ENCODE measurements at places on chromosomes 16 and 17.

DNA sequence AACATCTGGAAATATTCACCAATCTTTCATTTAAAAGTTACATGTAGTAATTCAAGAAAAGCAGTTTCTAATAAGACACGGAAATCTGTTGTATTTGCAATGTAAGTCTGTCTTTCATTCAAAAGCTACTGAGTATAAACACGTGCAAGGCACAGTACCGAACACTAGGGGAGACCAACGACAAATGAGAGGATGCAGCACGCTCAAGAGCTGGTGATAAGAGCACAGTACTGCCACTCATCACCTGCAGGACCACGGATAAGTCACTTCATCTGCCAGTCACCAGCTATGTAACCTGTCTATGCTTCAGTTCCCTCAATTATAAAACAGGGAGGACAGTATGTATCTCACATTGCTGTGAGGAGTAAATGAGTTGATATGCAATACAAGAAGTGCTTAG is 67.1 kb downstream of the CLEC18A start:
- DNase-seq = peak; percentile 16

GRCh38 chr16:65219786-65220185 is 97.9 kb upstream of the CDH11 start:
- no peak for DNase-seq

GRCh38 chr17:68531252-68531651 is 19.0 kb downstream of the PRKAR1A start:
- no peak for DNase-seq

- DNase-seq = no peak
Observed at GRCh38 chr17:43615330-43616028, 46.2 kb downstream of the MEOX1 start.

GRCh38 chr17:31453896-31454295 is 62.4 kb downstream of the RAB11FIP4 start:
- DNase-seq = no peak

DNA sequence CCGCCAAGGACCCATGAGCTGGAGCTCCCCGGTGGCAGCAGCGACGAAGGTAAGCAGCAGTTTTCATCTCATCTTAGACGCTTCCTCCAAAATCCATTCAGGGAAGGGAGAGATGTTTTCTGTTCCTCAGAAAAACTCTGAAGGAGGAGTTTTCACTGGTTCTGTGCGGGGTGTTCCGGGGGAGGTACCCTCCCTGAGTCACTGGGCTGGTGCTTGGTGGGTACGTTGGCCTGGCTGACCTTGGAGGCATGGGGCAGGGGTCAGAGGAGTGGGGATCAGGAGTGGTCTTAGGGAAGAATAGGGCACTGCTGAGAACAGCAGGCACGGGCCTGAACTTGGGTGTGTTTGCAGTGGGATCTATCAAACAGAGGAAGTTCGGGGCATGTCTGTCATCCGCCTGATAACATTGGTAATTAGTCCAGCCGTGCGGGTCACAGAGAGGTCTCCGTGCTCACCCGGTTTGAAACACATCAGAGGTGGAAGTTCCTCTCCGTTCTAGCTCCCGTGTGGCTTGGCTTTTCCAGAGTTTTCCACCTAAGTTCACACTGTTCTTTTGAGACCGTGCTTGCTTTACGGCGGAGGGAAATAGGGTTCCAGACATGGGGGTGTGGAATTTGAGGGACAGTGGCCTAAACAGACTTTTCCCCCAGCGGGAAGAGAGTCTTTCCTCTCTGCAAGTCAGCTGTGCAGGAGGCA is 59.6 kb upstream of the CIBAR2 start:
- DNase-seq = no peak

DNA sequence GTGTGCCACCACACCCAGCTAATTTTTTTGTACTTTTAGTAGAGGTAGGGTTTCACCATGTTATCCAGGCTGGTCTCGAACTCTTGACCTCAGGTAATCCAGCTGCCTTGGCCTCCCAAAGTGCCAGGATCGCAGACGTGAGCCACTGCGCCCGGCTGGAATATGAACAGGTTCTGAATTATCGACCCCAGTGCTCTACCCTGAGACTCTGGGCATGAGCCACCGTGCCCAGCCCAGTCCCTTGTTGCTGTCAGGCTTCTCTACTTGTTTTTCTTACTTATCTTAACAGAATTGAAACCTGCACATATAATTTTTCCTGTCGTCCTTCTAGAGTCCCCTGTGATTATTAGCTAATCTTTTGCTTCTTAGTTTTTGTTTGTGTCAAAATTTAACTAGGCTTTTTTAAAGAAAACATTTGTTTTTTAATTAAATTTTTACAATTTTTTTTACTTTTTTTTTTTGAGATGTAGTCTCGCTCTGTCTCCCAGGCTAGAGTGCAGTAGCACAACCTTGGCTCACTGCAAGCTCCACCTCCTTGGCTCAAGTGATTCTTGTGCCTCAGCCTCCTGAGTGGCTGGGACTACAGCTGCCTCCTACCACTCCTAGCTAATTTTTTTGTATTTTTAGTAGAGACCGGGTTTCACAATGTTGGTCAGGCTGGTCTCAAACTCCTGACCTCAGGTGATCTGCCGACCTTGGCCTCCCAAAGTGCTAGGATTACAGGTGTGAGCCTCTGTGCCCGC is 66.7 kb downstream of the AP2B1 start:
- no peak for DNase-seq

GRCh38 chr17:80358131-80358530 is 56.8 kb upstream of the ENDOV start:
- DNase-seq = no peak

DNA sequence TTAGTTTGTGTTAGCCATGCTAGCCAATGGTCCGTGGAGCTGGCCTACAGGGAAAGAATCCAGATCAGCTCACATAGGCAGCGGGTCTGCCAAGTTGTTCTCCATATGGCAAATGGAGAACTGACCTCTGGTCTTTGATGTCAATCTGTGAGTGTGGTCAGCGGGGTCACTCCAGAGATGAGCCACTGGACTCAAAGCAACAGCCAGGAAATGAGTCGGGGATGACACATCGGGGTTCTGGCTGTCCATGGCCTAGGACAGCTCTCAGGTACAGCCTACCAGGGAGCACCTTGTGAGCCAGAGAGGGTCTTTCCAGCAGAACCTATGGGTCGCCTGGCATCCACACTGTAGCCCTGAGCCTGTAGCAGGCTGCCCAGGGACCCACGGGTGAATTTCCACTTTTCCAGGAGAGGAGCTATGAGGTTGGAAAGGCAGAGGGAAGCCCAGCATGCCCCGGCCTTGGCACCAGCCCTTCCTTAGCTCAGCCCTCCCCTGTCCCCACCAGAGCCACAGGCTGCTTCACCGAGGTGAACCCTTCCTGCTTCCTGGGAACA is 203.0 kb upstream of the TNRC6C start:
- DNase-seq = no peak

GRCh38 chr16:79602628-79603014 is 2.1 kb upstream of the MAF start:
- DNase-seq = no peak

DNA sequence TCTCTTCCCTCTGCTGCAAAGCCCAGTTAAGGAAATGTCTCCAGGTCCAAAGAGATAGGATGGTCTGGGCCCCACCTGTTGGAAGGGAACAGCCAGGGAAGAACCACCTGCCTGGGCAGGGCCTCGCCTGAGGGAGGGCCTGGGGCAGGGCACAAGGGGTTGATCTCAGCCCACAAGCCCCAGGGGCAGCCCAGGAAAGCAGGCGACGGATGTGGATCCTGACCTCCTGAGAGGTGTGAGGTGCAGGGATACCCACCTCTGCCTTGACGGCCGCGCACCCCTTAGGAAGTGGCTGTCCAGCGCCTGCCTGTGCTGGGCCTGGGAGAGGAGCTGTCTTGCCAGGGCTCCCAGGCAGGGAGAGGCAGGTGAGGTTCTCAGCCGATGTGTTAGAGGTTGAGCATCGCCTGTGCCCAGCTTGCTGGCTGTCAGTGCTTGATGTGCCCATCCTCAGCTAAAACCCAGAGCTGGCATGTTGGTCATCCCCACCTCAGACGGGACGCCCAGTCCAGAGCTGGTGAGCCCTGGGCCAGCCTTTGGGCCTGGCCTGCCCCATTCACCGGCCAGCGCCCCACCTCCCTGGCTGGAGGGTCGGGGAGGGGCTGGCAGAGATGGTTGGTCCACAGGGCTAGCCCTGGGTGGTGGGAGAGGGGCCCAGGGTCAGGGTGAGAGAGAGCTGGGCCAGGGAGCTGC is 434 bp downstream of the CEMP1 start:
- DNase-seq = no peak

DNA sequence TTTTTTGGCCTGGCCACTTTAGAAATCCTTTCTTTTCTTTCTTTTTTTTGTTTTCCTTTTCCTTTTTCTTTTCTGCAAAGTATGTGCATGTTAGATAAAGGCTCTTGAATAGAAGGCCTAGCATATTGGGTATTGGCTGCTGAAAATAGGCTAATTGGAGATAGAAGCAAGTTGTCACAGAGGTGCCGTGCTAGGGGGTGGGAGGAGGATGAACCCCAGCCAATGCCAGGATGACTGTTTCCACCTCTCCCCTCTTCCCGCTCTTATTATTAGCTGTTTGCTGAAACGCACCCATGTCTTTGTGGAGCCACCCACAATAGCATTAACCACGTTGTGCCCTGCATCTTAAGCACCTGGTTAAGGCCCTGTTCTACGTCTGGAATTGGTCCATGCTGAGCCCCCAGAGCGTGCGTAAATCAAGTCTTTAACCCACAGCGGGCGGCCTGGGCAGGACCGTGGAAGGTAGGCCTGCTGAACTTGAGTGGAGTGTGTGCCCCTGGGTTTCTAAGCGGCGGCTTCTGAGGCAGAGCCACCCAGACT is 123.6 kb downstream of the MSI2 start:
- DNase-seq = no peak

DNA sequence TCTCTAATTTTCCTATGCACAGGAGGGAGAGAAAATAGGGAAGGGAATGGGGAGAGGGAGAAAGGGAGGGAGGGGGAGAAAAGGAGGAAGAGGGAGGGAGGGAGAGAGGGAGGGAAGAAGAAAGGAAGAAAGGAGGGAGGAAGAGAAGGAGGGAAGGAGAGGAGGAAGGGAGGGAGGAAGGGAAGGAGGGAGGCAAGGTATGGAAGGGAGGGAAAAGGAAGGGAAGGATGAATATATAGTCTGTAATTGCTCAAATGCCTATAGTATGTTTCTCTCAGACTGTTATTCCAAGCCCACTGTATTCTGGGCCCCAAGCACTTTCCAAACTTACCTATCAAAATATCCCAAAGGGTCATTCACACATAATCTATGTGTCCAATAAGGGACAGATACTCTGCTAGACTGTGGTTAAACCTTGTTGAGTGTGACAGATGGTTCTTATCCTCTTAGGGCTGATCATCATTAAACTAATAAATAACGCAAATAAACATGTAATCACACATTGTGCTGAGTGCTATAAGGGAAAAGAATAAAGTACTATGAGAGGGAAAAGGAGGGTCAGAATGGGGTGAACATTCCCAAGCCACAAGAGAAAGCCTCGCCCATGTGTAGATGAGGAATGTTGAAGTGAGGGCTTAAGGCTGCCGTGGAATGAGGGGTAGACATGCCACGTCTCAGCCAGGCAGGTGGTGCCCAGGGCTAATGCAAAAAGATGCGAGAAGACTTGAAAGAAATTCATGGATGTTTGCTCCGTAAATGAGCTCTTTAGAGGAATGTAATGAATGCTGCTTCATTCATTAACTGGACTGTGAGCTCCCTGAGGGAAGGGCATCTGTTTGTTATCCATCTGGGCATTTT is 30.6 kb downstream of the ASIC2 start:
- no peak for DNase-seq

DNA sequence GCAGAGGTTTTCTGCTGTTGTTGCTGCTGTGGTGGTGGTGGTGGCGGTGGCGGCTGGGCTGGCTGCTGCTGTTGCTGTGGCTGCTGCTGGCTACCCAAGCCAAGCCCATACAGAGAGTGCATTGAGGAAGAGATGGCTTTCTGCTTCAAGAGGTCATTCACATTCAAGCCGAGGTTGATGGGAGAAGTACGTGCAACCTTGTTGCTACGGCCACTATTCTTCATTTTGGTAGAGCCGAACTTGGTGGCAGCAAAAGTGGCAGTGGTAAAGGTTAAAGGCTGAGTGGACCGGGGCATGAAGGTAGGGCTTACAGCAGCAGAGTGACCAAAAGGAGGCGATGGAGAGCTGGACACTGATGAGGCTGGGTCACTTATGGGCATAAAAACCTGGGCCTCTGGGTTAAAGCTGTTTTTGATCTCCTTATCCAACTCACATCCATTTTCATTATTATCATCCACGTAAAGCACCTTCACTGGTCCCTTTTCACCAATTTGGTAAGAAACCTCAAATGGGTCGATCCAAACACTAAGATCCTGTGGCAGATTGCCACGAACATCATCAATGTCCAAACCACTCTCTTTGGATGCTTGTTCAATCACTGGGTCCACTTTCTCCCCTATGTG is 2.8 kb downstream of the TOB1 start:
- no peak for DNase-seq

DNA sequence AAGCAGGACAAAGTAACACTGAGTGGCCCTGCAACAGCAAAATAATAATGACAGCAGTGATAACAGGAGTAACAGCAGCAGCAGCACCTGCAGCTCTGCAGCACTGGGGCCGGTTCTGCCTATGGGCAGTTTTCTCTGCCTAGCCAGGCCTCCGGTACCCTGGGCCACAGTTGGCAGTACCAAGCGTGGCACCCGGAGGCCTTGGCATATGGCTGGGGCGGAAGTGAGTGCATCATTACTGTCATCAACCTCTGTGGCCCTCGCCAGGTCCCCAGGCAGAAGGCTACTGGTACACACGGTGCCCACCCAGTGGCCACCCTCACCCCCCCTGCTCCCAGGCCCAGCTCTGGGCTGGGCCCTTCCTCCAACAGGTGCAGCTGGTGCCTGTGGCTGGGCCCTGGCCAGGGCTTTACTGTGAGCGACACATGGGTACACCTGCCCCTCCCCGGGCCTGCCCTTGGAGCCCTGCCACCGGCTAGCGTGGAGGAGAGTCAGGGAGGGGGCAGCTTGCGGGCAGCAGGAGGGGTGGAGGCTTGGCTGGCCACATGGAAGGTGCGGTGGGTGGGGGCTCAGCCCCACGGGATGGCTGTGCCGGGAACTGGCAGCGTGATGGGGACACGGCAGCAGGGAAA is 3.0 kb downstream of the KCNJ12 start:
- DNase-seq = no peak

DNA sequence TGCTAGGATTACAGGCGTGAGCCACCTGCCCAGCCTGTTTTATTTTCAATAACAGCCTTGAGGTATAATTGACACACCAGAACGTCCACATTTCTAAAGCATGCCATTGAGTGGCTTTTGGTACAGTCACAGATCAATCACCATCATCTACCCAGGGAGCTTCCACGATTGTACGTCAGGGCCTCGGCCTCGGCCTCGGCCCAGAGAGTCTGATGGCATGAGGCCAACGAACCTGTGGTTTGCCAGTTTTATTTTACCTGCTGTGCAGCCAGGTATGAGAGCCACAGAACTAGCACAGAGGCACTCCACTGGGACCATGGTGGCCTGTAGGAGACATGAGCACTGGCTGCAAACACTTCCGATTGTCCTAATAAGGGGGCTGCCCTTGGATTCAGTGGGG is 8.3 kb downstream of the UBALD1 start:
- no peak for DNase-seq

DNA sequence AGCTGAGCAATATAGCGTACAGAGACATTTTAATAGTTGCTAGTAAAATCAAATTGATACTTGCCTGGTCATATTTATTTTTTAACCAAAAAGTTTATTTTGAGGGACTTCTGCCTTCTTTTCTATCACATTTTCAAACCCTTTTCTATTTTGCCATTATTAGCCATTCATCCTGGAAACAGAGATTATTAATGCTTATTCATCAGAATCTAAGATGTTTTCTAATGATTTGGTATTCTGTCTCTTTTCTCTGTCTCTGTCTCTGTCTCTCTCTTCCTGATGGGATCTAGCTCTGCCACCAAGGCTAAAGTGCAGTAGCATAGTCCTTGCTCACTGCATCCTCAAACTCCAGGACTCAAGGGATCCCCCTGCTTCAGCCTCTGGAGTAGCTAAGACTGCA is 871.3 kb upstream of the CDH8 start:
- no peak for DNase-seq

GRCh38 chr17:1150863-1151600 is 28.7 kb downstream of the ABR start:
- DNase-seq = no peak
